SK-N-SH (cell line): ENCODE measurements at places on chromosomes 16 and 17. TPM values are rescaled to one million over a fixed set of nuclear protein-coding genes. Genes with fewer than 3 reads are reported as not detected.

- no peak overlapping the region for H3K27ac ChIP-seq
- no peaks in the 10 kb centered on the region for H3K27me3 ChIP-seq
- peaks cover 3% of the 10 kb centered on the region; the same call in 1 of the 2 replicates for H3K36me3 ChIP-seq
- no peak for DNase-seq
Measured at GRCh38 chr16:17446661-17447060, 24.1 kb downstream of the XYLT1 start.

- H3K27ac ChIP-seq, result no peak overlapping the region
- no peaks in the 10 kb centered on the region for H3K4me1 ChIP-seq
- H3K36me3 ChIP-seq, result no peaks in the 10 kb centered on the region
Measured at GRCh38 chr16:77937473-77938149, 84.7 kb upstream of the CLEC3A start.

DNA sequence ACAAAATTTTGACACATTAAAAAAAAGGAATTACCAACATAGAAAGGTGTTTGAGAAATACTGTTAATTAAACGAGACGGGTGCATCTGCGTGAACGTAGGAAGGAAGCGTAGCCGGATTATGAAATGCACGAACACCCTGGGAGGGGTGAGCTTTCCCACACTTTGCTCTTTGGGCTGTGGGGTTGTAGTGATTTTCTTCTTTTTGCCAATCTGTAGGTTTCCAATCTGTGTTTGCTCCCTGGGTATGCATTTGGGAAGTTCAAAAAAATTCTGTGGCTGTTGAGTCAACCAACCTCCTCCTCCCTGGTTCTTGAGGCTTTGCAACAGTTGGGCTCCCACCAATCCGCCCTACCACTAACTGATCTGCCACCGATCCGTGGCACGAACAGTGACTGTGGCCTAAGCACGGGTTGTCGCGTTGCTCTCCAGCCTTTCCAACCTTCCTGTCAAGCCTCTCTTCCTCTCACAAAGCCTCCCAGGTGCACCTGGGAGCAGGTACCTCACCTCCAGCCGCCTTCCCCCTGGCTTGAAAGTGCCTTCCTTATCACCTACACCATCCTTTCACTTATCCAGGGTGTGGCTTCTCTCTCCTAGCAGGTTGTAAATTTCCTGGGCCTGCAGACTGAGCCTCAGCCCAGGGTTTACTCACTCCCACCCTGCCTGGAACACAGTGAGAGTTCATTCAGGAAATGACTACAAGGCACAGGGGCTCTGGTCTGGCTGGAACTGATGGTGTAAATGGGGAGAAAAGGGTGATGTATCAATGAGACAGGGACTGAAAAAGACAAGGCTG is 16.6 kb downstream of the RTN4RL1 start:
- H3K4me3 ChIP-seq, result no peak overlapping the region
- H3K4me1 ChIP-seq, result peaks cover 7% of the 10 kb centered on the region; the same call in 1 of the 2 replicates
- H3K36me3 ChIP-seq, result no peaks in the 10 kb centered on the region
- H3K27ac ChIP-seq, result no peak overlapping the region
- no peaks in the 10 kb centered on the region for H3K27me3 ChIP-seq

Gene SULT1A4
- 1.2 and 2.6 TPM in 2 replicates for polyA plus RNA-seq

Gene MYH1
- 0.03 and 0.06 TPM in 2 replicates for polyA plus RNA-seq

DNA sequence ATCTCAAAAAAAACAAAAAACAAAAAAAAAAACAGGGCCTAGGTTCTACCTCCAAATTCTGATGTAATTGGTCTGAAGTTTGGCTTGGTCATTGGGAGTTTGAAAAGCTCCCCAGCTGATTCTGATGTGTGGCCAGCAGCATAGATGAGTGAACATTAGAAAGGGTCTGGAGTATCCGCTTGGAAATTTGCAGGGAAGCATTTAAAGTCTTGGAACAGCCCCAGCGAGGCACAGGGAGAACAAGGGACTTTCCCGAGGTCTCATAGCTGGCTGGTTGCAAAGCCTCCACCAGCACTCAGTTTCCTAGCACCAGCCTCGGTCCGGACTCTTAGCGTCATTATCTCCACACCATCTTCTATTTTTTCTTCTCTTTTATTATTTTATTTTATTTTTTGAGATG is 70.8 kb downstream of the RAB11FIP4 start:
- no peaks in the 10 kb centered on the region for H3K4me1 ChIP-seq
- no peak for DNase-seq
- no peak overlapping the region for H3K27ac ChIP-seq

- H3K36me3 ChIP-seq, result peaks cover 11% of the 10 kb centered on the region
- H3K4me3 ChIP-seq, result no peak overlapping the region
- H3K27me3 ChIP-seq, result no peaks in the 10 kb centered on the region
- peaks cover 7% of the 10 kb centered on the region for H3K4me1 ChIP-seq
- H3K27ac ChIP-seq, result no peak overlapping the region
Measured at GRCh38 chr17:63086483-63087185, 120.6 kb downstream of the TANC2 start.

Gene USP22
- 142 and 172 TPM in 2 replicates for polyA plus RNA-seq
